ENCODE measurements at places on chromosomes 1 and 21. TPM values are rescaled to one million over a fixed set of nuclear protein-coding genes. Genes with fewer than 3 reads are reported as not detected.

- no peak for ATAC-seq
Observed at GRCh38 chr1:2334883-2335534, 56.3 kb downstream of the MORN1 start.

DNA sequence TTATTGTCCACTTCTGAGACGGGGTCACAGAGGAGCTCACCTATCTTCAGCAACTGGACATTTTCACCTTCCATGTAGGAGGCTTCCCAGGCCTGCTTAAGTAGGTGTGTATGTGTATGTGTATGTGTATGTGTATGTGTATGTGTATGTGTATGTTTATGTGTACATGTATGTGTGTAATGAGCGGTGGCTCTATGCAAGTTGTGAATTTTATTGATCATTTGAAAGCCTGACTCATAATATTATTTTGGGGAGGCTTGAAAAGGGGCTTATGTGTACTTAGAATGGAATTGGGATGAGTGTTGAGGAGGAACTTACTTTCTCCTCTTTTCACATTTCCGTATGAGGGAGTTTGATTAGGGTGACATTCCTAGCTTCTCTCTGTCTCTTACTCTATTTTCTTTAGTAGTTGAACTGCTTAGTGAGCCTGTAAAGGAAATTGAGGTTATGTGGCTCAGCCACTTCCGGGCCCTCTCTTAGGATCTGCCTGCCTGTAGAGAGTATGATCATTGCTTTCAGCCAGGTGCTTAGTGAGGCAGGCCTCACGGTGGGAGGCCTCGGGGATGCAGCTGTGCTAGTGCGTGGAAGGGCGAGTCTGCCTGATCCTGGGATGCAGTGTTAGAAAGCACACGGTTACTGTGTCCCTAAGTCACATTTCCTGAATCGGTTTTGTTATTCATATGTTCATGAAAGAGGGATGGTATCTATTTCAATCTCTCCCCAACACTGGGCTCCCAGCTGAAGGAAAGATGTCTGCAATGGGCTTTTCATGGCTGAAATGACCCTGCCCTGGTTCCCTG, 61.0 kb downstream of the IER5 start:
- ATAC-seq = no peak

GRCh38 chr1:39332291-39332690, 127.8 kb downstream of the MACF1 start:
- no peak for ATAC-seq

DNA sequence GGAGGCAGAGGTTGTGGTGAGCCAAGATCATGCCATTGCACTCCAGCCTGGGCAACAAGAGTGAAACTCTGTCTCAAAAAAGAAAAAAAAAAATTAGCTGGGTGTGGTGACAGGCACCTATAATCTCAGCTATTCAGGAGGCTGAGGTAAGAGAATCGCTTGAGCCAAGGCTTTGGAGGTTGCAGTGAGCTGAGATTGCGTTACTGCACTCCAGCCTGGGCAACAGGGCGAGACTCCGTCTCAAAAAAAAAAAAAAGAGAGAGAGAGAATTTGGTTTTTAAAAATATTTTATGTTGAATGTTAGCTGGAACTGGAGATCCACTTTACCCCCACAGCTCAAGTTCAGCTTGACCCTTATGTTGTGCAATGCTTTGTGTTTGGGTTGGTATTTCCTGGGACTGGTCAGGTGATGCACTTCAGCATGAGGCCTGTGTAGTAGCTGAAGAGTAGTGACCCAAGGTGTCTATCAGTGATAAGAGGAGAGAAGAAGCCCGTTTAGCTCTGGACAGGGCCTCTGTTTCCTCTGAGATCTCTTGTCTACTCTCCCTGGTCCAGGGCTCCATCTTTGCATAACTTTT, 36.8 kb upstream of the MACF1 start:
- no peak for ATAC-seq

GRCh38 chr1:100431954-100432353, 79.6 kb downstream of the CDC14A start:
- ATAC-seq = no peak

DNA sequence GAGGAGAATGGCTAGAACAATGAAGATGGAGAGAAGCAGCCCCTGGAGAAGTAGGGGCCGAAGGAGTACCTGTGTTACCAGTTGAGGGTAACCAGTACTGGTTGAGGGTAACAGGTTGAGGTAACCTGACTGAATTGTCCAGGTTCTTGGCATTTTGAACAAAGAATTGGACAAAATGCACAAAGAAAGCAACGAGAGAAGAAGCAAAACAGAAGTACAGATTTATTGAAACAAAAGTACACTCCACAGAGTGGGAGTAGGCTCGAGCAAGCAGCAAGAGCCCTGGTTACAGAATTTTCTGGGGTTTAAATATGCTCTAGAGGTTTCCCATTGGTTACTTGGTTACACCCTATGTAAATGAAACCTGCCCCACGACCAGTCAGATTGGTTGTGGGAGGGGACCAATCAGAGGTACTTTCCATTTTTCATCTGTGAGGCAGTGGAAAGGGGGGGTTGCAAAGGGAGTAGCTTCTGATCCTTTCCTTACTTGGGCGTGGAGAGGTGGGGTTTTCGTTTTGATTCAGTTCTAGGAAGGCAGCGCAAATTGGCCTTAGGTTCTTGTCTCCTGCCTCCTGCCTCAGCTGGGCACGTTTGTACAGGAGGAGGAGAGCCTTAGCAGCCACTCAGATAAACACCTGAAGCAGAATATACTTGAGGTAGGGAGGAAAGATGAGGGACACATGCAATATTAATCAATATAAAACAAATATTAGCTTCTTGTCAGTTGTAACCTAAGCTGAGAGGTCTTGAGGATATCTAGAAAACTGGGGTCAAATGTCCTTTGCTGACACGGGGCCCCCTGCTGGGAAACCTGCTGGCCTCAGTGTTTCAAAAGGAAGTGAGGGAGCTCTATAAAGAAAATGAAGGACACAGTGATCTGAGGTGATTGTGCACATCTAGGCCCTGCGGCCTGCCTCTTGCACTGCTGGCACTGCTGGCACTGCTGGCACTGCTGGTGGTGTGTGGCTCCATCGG, 14.3 kb upstream of the LSM10 start:
- ATAC-seq = no peak

GRCh38 chr1:92483610-92484471, 2.9 kb downstream of the GFI1 start:
- ATAC-seq = no peak

DNA sequence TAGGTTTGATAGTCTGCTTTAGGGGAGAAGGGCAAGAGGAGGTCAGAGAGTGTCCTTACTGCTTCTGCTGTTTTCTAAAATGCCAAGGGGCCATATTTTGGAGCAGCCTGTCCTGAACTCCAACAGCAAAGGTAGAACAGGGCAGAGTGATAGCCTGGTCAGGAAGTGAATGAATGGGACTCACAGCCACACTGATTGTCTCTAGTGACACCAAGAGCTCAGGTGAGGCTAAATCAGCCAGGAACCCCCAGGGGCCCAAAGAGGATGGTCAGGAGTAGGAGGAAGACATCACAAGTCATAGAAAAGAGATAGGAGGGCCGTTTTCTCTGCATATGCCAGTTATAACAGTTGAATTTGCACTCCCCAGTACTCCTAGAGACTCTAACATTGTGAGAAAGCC, 97.4 kb upstream of the DUSP10 start:
- ATAC-seq = no peak

DNA sequence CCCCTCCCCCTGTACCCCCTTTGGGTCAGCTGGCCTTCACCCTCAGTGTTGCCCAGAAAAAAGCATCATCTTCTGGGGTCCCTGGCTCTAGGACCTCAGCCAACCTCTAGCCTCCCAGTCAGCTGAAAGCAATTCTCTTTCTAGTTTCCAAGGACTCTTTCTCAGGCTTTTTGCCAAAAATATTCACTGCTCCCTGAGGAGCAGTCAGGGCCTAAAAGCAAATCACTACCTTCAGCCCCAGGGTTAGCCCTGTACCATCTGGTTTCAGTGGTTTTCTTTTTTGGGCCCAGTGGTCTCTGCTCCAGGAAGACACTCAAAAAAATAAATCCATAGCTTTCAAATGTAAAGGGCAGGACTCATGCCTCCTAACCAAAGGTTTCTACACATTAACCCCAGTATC, 3.1 kb upstream of the LMOD1 start:
- ATAC-seq = no peak

GRCh38 chr1:36083219-36083618, 675 bp upstream of the TEKT2 start:
- ATAC-seq = no peak

GRCh38 chr1:228423404-228424053, 6.9 kb upstream of the TRIM17 start:
- ATAC-seq = no peak

The C8B gene
- total RNA-seq = not detected

The ACTN2 gene
- total RNA-seq = 5.7 TPM

The CAPN2 gene
- total RNA-seq = 144 TPM

The CLCA4 gene
- 2.6 TPM for total RNA-seq
